Stimulated activated CD8-positive, alpha-beta memory T cell treated with anti-CD3 and anti-CD28 coated beads, Interleukin-4, amount 100 ng/mL, for 4 hours (primary cell): ENCODE measurements at places on chromosomes 5 and 9.

DNA sequence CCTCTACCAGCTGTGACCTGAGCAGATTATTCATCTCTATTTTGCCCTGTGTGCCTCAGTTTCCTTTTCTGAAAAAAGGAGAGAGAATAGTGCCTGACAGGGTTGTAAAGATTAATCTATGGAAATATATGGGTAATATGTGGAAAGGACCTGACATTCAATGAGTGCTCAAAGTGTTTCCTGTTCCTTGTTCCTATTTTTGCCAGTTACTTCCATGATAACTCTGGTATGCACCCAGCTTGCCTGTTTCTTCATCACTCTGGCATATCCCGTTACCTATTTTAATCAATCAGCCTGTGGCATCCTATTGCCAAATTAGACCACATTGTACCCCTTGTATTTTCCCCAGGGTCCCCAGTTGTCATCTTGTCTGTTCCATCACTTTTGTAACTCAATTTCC, 3.6 kb upstream of the ARAP3 start:
- no peak for DNase-seq

DNA sequence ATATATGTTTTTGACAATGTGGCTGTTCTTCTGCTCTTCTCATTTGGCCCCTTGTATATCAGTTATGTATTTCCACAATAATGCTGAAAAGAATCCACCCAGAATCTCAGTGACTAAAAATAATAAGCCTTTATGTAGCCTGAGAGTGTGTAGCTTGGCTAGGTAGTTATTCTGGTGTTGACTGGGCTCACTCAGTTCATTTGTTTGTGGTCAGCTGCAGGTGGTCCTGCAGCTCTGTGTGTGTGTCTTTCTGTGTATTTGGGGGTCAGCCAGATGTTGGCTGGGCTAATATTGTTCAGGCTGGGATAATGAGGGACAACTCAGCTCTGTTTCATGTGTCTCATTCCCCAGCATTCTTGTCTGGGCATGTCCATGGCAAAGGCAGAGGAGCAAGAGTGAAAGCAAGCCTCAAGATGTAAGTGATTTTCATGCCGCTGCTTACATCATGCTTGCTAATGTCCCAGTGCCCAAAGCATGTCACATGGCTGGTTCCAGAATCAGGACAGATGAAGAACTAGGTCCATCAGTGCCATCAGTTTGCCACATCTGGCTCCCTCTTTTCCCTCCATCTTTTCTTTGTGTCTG, 162.8 kb downstream of the KCTD16 start:
- DNase-seq = no peak

DNA sequence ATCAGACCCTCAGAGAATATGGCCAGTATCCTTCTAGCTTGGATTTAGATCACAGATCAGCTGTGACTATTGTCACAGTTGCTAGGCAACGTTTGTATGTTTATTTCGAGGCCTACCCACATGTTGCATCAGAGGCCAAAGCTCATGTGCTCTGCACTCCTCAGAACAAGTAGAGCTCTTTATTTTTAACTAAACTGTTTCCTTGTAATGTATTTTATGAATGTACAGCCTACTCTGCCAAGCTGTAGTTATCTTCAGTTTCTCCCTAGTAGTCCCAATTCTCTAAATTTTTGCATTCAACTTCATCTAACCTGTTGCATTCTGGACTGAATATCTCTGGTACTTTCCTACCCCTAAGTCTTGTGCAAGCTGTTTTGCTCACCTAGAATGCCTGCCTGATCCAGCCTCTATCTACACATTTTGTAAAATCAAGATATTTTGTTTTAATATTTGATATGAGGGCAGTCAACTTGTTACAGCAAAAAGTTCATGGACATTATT, 52.8 kb downstream of the CAST start:
- DNase-seq = no peak

DNA sequence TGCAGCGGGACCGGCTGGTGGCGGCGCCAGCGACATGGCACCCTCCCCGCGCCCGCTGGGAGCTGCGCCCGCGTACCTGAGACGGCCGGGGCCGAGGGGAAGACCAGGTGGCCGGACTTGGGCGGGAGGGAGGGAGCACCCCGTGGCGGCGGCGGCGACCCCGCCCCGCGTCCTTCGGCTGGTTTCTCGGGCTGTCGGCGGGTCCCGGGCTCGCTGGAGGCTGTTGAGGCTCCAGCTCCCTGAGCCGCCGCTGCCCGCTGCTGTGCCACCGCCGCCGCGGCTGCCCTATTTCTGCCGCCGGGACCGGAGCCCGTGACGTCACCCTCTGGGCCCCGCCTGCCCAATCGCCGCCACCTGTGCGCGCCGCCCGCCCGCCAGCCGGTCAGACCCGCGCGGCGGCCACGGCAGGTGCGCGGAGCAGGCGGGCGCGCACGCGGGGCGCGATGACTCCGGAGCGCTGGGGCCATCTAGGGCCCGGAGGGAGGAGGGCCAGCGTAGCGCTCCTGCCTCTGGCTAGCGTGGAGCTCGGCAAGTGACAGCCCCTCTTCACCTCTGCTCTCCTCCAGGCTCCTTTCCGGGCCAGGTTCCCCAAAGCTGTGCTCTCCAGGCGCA, at the start of gene FSTL4:
Gene FSTL4, minus strand, starts transcription at position 293 of the 612 bp plus-strand sequence.
- no peak for DNase-seq

GRCh38 chr5:115801984-115802383, 14.5 kb downstream of the CDO1 start:
- DNase-seq = no peak

DNA sequence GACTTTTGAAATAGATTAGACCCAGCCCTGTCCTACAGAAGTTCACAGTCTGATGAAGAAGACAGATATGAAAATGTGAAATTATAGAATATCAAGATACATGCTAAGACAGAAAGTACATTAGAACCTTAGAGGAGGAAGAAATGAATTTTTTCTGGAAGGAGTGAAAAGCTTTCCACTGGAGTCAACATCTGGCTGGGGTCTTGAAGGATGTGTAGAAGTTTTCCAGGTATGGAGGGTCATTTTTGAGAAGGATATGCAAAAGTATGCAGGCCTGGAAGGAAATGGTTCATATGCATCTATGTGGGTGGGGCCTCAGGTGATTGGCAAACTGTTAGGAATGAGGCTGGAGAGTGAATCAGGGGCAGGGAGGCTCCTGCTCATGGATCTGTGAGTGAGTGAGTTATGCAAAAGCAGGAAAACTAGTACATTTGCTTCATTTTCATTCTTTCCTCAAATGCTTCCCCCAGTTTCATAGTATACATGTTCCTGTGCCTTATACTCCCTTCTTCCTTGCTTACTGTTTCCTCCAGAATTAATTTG, 142.3 kb downstream of the GRIA1 start:
- DNase-seq = no peak

DNA sequence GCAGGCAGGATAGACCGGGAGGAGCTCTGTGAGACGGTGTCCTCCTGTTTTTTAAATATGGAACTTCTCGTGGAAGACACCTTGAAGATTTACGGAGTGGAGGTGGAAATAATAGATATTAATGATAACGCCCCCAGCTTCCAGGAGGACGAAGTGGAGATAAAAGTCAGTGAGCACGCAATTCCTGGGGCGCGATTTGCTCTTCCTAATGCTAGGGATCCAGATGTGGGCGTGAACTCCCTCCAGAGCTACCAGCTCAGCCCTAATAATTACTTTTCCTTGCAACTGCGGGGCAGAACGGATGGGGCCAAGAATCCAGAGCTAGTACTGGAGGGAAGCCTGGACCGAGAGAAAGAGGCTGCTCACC, 621 bp downstream of the PCDHGA11 start:
- DNase-seq = no peak

GRCh38 chr9:125586172-125586511, 120.9 kb downstream of the MAPKAP1 start:
- no peak for DNase-seq

DNA sequence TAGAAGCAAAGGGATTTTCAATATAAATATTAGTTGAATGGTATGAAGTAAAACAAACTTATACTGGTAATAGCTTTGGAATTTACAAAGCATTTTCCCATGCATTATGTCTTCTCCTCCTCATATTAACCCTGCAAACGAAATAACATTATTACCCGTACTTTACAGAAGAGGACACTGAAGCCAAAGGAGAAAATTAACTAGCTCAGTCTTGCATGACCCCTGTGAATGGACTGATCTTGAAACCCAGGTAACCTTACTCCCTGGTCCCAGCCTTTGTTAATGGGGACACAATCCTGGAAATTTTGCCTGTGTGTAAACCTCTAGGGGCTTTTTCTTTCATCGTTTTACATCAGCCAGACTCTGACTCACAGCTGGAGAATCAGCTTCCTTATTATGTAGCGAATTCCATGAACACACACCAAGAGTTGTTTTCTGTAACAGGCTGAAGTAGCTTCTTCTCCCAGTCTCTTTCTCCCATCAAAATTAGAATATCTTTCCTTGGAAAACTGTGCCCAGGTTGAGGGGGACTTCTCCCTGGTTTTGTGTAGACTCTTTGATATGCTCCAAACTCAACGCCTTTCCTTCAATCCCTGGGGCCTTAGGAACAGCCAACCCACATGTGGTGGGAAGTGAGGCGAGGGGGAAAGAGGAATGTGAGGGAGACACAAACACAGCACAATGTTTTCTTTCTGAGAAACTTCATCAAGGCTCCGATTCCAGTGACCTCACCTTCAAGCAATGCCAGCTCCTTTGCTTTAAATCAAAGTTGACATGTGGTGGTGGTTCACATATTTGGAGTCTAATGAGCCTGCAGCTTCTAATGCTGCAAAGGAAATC, 480.9 kb upstream of the PAPPA start:
- DNase-seq = no peak

GRCh38 chr9:126813072-126813471, 8.2 kb downstream of the ZBTB43 start:
- no peak for DNase-seq

DNA sequence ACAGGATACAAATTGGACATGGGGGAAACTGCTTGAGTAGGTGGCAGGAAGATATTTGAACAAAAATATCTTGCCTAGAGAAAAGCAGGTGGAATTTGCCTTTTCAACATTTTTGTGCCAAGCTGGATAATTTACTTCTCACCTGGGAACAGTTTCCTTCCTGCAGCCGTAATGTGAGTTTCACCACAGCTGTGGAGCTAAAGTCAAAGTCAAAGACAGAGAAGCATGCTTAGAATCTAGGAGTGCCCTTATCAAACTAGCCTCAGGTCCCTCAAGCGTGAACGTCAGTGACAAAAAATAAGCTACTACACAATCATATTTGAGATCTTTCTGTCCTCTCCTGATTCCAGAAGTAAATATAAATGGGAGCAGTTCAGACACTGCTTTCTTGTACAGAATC, 588.9 kb downstream of the MAT2B start:
- DNase-seq = no peak

DNA sequence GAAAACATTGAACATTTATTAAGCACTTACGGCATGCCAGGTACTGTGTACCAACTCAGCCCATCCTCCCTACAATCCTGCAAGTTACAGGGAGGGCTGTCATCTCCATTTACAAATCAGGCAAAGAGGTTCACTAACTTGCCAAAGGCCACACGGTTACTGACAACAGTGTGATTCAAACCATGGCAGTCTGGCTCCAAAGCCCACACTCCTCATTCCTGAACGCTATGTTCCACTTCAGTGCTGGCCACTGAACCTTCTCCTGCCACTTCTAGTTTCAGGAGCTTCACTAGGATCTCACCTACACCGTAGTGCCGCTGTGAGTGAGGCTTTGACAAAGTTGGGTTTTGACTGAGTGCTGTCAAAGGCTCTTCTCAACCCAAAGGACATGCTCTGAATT, 7.2 kb upstream of the LIFR start:
- DNase-seq = no peak

GRCh38 chr9:2134391-2134790, 119.2 kb downstream of the SMARCA2 start:
- no peak for DNase-seq

DNA sequence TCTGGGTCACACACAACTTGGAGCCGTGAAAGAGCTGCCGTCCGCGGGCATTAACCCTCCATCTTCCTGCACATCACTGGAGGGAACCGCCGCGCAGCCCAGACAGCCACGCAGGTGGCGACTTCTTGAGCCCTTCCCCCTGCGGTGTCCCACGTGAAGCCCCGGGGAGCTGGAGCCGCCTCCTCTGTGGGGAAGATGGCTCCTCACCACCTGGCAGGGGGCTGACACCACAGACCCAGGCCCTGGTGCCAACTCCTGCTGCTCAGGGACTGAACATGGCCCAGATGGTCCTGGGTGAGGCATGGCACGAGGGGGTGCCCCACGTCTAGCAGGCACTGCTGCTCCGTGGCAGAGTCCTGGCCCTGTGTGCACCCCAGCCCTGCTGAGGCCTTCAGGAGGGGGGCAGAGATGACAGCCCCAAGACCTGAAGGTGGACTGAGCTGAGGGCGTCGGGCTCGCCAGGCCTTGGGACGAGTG, 38.9 kb downstream of the NDUFS6 start:
- DNase-seq = no peak

DNA sequence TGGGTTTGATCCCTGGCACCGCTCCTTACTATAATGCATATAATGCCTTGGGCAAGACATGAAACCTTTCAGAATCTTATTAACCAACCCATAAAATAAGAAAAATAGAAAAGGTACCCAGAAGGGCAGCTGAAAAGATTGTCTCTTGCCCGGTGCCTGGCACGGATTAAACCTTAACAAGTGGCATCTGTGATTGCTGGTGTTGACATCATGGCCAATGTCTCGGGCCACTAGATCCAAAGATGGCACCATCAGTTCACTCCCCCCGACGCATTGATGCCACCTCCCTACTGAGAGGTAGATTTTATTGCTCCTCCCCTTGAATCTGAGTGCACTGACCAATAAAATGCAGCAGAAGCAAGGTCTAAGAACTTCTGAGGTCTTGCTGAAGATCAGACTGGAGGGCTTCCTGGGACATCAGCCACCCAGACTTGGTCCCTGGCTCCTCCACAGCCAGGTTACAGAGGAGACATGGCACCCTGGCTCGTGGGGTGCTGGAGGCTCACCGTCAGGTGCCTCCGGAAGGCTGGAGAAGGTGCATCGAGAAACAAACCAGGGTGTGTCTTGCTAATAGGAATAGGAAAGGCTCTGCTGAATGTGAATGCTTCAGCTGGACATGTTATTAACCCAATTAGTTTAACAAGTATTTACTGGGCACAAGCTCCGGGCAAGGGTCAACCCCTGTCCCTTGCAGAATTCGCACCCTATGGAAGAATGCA, 80.0 kb upstream of the COL5A1 start:
- no peak for DNase-seq
